Activated naive CD8-positive, alpha-beta T cell treated with anti-CD3 and anti-CD28 coated beads, Interleukin-2, amount 50 U/mL, for 24 hours (primary cell): ENCODE measurements at places on chromosomes 2 and 18.

- DNase-seq: no peak
These were observed 106.9 kb downstream of the B3GNT2 start for GRCh38 chr2:62302631-62303435.

DNA sequence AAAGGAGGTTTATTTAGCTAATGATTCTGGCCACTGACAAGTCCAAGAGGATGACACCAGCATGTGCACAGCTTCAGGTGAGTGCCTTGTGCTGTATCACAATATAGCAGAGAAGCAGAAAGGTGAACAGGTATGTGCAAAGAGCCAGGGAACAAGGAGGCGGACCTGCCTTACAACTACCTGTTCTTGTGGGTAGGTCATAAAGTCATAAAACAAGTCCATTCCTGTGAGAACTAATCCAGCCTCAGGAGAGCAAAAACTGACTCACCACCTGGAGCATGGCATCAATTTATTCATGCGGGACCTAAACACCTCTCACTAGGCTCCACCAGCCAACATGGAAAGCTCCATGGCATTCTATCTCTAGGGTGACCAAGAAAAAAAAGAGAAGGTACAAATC lies 234.2 kb downstream of the ASXL3 start:
- DNase-seq: no peak

GRCh38 chr2:10274376-10274775 lies 28.3 kb upstream of the HPCAL1 start:
- DNase-seq: no peak

GRCh38 chr2:3870222-3870621 lies 166.8 kb downstream of the DCDC2C start:
- no peak for DNase-seq
